ENCODE measurements at places on chromosomes 11 and 22. TPM values are rescaled to one million over a fixed set of nuclear protein-coding genes. Genes with fewer than 3 reads are reported as not detected.

DNA sequence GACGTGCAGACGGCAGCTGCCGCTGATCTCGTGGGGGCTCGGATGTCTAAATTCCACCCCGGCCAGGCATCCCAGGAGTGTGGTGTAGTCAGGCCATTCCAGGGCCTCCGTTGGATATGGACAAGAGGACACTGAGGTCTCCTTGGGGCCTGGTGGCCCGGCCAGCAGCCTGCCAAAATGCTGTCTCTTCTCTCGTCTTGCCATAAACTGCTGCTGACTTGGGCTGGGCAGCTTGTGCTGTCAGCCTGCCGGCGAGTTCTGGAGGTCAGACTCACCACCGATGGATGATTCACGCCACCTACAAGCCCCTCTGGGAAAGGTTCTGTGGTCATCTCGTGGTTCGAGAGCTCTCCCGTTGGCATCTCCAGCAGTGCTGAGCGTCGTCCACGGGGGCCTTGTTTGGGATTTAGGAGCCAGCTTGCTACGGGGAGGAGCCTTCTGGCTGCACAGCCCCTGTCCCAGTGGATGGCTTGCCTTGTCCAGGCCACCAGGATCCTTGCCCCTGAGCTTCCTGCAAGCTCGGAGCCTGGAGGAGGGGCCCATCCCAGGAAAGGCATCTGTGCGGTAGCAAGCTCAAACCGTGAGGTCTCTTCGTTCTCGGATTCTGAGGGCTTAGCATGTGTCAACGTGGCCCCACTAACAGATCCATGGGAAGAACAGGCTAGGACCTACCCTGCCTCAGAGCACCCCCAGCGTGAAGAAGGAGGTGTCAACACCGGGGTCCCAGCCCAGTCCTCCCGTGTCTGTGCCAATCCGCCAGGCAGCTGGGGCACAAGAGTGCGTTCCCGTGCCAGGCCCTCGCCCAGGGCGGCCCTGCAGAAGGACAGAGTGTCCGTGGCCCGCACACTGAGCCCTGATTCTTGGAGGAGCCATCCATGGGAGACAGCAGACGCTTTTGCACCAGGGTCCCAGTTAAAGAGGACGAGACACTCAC lies 1114.1 kb downstream of the BRD1 start:
- DNase-seq: no peak

SCGB1D2 gene
- not detected for polyA plus RNA-seq

CELF1 gene
- 70.4 TPM for polyA plus RNA-seq

SPDYC gene
- 0.26 TPM for polyA plus RNA-seq

GGTLC2 gene
- polyA plus RNA-seq: not detected

DNA sequence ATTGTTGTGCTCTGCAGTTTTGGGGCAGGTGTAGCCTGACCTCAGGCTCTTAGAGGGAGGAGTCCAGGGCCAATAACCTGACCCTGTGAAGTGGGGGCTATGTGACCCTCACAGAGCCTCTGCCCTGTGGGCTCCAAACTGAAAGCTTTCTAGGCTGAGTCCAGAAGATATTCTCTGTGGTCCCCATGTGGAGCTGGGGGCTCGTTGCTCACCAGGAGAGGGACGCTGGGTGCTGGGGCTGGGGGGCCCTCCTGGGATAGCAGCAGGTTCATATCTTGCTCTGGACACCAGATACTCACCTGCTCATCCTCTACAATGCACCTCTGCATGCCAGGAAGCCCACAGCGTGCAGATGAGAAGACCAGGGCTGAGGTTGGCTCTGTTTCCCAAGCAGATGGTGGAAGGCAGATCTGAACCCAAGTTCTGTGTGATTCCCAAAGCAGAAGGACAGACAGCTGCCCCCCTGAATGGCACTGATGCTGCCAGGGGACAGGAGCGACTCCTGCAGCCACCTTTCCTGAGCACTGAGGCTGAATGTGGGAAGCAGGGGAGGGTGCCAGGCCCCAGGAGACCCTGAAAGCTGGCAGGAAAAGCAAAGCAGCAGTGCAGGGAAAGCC lies 1022.0 kb downstream of the TBC1D22A start:
- DNase-seq: no peak

- DNase-seq: no peak
Measured at GRCh38 chr11:2435288-2436012, 8.9 kb downstream of the TRPM5 start.

Measured in HepG2 (cell line).